ENCODE measurements at places on chromosomes 12 and 14. TPM values are rescaled to one million over a fixed set of nuclear protein-coding genes. Genes with fewer than 3 reads are reported as not detected.
A peak's percentile ranks its signal among the peaks of the same experiment; 100 is the strongest.

DNA sequence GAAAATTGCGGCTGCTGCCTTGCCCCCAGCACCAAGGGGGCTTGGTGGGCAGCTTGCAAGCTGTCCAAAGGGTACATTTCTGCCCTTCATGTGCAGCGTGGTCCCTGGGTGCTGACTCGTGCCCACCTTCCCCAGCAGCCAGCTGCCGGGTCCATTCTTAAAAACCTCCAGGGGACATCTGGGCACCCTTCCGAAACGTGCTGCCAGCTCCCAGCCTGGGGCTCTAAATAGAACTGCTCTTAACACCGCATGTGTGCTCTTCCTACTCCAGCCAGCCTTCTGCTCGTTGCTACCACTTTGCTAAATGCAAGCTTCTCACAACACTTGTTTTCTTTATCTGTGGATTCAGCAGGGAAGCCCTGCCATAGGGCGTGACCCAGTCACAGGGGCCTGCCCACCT, 66.0 kb downstream of the RIMBP2 start:
- no peak for DNase-seq

- no peak for DNase-seq
Measured at GRCh38 chr14:50871914-50872732, at the start of gene ABHD12B. Gene ABHD12B, plus strand, starts transcription at chr14:50872053. Its CDS starts 122 bp downstream, at chr14:50872175.

Gene AKAP3
- total RNA-seq, result 3.0 TPM

Gene AVPR1A
- total RNA-seq, result not detected

Gene MSRB3
- 0.55 TPM for total RNA-seq

Gene RPL10L
- total RNA-seq, result not detected

DNA sequence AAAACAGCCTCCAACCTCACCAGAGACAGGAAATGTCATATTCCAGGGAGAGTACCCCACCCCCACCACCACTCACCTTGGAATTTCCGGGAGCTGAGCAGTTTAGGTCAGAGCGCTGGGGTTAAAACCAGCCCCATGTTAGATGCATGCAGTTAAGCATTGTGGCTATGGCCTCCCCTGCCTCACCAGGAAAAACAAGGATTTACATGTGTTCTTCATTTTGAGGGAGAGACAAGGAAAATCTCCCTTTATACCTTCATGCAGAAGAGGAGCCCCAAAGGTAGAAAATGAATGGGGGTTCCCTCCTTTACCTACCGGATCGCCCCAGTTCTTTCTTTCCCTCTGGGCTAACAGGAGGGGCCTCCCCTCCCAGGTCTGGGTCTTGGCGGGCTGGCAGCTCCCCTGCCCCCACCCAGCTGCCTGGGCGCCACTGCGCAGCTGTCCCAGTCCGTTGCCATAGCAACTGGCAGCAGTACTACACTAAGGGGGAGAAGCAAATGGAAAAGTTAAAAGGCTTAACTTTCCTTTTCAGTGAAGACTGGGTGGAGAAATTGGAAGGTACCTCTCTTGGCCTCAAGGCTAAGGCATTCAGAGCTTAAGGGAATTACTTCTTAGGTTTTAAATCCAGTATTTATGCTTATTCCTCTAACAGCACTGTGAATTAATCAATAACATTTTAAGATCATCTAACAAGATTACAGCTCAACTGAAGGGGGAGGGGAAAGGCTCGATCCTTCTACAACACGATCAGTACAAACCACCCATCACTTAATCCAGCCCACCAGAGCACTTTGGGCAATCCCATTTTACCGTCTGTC, 20.5 kb downstream of the CBX5 start:
- DNase-seq, result no peak

- no peak for DNase-seq
Measured at GRCh38 chr12:106190581-106190980, 51.8 kb upstream of the NUAK1 start.

GRCh38 chr12:10697156-10697555, 23.3 kb upstream of the STYK1 start:
- no peak for DNase-seq

GRCh38 chr14:67575684-67576083, 24.4 kb downstream of the PIGH start:
- DNase-seq, result no peak

DNA sequence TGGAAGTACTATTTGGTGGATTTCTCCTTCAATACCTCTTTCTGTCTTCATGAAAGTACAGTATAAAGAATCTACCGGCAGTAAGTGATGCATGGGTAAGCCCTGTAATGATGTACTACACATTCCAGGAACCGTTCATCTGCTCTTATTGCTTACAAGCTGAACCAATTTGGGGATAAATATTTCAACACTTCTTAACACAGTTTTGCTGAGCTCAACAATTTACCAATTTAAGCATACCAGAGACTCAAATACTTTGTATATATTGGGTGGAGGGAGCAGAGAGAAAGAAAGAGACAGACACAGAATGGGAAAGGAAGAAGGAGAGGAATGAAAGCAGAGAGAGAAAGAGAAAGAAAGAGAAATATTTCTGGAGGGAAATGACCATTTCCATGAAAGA, 821.1 kb upstream of the FLRT2 start:
- no peak for DNase-seq

Gene PTPRR
- 12.2 TPM for total RNA-seq

DNA sequence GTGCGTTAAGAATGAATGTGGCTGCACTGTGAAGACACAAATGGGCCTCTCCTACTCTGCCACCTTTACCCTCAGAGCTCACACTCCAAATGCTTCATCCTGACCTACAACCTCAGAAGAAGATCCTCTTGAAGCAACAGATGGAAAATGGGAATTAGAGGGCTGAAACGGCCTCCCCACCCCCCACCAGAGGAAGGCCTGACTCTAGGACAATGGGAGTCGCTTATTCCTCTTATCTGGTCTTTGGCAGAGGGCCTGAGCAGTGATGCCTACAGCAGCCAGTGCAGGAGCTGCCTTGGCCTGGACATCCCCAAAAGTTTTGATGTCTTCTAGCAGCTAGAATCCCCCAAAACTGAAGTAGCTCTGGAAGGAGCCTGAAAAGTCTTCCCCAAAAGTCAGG, 29.2 kb downstream of the BTBD7 start:
- no peak for DNase-seq

DNA sequence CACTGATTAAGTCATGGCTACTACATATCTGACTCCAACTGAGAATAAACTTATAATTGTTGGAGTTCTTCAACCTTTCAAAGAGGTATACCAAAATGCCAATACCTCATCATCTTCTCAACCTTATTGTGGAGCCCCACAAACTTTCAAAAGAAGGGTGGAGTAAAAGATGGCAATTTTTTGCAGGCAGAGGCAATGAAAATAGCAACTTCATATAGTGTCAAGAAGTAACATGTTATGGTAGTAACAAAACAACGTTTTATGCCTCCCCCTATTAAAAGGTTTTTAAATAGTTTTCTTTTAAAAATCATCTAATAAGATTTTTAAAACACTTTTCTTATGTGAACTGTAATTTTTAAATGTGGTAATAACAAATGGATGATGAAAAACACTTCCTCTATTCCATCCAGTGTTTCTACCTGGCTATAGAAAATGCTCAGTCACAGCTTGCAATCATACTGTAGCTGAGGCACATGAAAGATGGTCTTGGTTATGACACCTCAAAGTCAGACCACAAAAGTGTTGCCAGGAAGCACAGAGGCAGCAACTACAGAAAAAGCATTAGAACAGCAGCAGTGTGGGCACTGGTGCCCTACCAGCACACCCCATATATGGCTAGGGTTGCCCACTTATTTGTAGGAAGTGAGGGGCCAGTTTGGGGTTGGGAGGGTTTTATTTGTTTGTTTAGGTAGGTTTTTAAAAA, 7.0 kb downstream of the PPP1R12A start:
- DNase-seq, result no peak

Gene KCNH5
- total RNA-seq, result 1.4 TPM

GRCh38 chr14:61877768-61878167, 115.5 kb downstream of the SNAPC1 start:
- DNase-seq, result no peak

Gene HCAR2
- total RNA-seq, result 2.6 TPM

DNA sequence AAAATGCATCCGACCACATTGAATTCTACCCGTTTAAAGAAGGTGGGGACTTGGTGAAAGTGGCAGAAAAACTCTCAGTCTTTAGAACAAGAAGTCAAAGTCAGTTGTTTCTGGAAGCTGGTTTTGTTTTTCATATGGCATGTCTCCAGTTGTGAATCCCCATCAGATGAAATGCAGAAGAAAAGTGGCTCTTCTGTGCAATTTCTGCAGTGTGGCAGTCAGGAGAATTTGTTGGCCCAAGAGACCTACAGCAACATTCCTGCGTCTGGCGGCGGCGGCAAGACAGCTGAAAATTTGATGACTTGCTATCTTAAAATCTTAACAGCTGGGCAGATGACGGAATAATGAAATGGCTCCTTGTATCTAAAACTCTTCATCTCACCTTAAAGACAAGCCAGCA, 201.5 kb downstream of the FOXN3 start:
- no peak for DNase-seq

DNA sequence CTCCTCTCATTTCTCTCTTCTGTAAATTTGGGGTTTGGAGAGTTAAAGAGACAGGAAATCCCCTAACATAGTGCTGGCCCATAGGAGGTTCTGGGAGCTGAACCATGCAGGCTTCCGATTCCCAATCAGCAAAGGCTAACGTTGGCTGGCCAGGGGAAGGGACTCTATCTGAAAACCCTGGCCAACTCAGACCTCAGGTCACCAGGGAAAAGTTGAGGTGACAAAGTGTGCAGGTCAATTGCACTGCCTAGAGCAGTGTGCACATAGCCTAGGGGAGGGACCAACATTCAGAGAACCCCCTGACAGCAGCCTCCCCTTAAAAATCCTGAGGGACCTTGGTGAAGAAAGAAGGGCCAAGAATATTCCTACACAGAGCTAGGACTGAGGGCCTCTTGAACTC, 38.9 kb downstream of the TTC7B start:
- DNase-seq, result no peak

Gene LHX5
- 0.65 TPM for total RNA-seq

- DNase-seq, result no peak
Measured at GRCh38 chr12:104463368-104463767, 6.6 kb downstream of the CHST11 start.

Gene AHNAK2
- 30.8 TPM for total RNA-seq

DNA sequence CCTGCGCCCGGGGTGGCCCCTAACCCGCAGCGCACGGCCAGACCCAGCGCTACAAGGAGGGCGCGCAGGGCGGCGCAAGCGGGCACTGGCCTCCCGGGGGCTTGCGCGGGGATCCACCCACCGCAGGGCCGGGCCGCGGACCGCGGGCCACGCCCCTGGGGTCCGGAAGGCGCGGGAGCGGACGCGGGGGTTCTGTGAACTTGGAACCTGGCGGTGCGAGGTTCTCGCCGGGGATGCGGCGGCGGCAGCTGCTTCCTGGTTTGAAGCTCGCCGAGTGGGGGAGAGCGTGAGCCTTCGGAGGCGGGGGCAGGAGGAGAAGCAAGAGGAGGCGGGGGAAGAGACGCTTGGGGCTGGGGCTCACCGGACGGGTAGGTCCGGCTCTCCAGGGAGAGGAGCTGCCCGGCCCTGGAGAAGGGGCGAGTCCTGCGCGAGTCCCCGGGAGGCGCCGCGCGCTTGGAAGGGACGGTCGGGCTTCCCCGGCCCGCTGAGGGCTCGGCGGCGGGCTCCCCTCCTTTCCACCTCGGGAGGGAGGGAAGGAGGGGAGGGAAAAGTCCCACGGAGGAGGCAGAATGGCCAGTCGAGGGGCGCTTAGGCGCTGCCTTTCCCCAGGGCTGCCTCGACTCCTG, at the start of gene PRKCH:
Gene PRKCH, plus strand, starts transcription at position 195 of the 626 bp plus-strand sequence. CDS start 523 bp downstream, outside the sequence.
- peak; percentile 93 for DNase-seq

Gene RTL1
- not detected for total RNA-seq

DNA sequence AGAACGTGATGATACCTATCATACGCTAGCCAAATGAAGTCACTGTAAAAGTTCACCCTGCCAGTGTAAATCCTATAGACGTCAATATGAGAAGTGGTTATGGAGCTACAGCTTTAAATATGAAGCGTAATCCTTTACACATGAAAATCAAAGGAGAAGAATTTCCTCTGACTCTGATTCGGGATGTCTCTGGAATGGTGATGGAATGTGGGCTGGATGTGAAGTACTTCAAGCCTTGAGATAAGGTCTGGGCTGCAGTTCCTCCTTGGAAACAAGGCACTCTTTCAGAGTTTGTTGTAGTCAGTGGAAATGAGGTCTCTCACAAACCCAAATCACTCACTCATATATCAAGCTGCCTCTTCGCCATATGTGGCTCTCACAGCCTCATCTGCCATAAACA, 53.1 kb upstream of the NAP1L1 start:
- DNase-seq, result no peak

Gene NFATC4
- total RNA-seq, result 76.3 TPM

GRCh38 chr12:66199831-66200509, 11.0 kb downstream of the IRAK3 start:
- no peak for DNase-seq
